ENCODE measurements at places on chromosomes 3 and 15.

- DNase-seq: peak; percentile 71
Observed at GRCh38 chr3:127544192-127544802, 46.2 kb downstream of the TPRA1 start.

- no peak for DNase-seq
Observed at GRCh38 chr3:150766742-150767141, 3.8 kb upstream of the SIAH2 start.

DNA sequence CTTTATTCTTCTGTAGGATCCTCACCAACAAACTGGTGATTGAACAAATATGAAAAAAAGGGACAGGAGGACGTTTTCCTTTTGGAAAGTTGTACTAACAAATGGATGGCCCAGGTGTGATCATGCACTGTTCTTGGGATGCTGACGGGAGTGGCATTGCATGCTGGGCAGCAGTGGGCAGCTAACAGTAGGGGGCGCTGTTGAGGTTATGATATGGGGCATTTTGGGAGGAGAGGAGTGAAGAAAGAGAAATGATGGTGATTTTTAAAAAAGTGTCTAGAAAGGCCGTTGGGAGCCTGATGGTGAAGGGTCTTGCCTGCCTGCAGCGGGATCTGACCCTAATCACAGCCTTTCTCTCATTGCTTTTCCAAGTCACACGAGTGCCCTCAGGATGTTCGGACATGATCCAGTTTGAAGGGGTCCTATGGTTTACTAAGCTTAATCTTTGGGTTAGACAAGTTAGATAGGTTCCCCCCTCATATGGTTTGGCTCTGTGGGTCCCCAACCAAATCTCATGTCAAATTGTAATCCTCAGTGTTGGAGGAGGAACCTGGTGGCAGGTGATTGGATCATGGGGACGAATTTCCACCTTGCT, 46.2 kb upstream of the PRTG start:
- no peak for DNase-seq

DNA sequence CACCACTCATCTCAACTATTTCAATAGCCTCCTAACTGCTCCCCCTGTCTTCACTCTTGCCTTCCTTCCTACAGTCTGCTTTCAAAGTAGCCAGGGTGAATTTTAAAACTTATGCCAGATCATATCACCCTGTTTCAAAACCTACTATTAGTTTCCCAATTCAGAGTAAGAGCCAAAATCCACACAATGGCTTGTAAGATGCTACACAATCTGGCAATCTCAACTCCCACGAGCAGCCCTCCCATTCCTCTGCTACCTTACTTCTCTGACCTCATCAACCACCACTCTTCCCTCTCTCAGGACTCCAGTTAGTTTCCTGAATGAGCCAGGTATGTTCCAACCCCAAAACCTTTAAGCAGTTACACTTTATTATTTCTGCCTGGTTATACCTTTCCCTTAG, 62.5 kb downstream of the VPS13C start:
- no peak for DNase-seq

- DNase-seq: no peak
Observed at GRCh38 chr3:186360779-186361178, 1.3 kb downstream of the DGKG start.

GRCh38 chr3:151869181-151869580, 4.3 kb upstream of the SUCNR1 start:
- DNase-seq: peak; percentile 77

All from M059J (cell line).